ENCODE measurements at places on chromosomes 5 and 9. TPM values are rescaled to one million over a fixed set of nuclear protein-coding genes. Genes with fewer than 3 reads are reported as not detected.

ITGA2 gene
- total RNA-seq: 107 TPM

TMEM141 gene
- 47.5 TPM for total RNA-seq

TMEM174 gene
- 0.07 TPM for total RNA-seq

DNA sequence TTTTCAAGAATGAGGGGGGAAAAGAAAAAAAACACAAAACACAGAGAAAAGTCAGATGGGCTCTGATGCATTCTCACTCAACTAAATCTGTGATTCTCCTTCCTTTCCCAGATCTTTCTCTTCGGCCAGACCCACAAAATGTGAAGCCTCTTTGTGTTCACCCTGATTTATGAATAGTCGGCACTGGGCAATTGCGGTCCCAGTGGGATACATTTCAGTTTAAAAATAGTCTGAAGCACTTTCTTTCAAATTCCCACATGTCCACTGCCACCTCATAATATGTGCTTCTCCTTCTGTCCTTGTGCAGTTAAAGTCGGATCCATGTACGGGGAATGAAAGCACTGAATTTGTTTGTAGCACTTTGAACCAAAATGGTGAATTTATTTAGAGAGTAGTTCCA, 995.4 kb upstream of the WWC1 start:
- no peak for DNase-seq

DNA sequence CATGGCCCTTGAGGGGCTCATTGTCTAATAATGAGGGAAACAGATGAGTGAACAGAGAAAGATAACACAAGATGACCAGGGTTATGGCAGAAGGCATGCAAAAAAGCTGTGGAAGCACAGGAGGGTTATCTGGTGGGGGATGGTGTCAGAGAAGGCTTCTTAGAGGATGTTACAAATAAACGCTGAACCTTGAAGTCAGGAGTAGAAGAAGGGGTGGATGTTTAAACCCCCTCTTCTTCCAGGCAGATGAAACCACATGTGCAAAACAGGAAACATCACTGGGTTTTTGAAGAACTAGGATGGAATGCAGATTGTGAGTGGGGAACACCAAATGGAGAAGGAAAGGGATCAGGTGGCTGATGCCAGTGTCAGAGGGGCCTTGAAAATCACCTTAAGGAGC, 41.8 kb upstream of the NR5A1 start:
- DNase-seq: no peak

DNA sequence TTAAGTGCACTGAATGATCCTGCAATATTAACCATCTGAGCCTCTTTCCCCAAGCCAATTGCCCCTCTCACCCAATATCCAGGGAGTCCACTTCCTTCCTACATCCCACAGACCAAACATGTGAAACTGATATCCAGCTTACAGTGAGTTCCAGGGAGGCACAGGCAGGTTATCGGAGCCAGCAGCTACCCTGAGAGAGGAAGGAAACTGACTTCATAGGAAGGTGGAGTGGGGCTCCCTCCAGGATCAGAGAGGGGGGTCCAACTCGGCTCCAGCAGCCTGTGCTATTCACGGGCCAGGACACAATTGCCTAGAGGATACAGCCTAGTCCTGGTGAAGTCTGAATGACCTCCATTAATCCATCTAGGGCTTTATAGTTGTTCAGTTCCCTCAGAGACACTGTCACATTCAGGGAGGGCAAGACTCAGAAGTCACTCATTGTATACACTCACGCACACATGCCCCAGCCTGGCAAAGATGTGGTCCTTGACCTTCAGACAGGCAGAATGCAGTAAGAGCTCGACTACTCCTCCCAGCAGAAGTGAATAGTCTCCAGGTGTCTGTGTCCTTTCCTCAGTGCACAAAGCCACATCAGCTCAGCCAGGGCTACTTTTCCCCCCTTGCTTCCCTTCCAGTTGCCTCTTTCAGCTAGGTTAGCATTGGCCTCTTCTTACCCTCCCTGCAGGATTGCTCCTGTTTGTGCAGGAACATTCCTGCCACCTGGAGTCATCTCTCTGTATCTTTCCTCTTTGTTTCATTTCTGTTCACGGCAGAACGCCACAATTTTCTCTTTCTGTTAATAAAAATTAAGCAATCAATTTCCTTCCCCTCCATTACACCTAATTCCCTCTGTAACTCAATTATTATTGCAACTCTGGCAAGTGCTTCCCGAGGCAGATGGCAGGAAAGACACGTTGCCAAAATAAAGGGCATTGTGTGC, 501.7 kb downstream of the ARHGEF28 start:
- DNase-seq: peak; percentile 77

- no peak for DNase-seq
Observed at GRCh38 chr5:173941758-173942401, 47.1 kb upstream of the C5orf47 start.

GRCh38 chr9:19127871-19128500, 694 bp upstream of the PLIN2 start:
- no peak for DNase-seq

GRCh38 chr9:23665635-23666034, 160.4 kb downstream of the ELAVL2 start:
- DNase-seq: no peak

DNA sequence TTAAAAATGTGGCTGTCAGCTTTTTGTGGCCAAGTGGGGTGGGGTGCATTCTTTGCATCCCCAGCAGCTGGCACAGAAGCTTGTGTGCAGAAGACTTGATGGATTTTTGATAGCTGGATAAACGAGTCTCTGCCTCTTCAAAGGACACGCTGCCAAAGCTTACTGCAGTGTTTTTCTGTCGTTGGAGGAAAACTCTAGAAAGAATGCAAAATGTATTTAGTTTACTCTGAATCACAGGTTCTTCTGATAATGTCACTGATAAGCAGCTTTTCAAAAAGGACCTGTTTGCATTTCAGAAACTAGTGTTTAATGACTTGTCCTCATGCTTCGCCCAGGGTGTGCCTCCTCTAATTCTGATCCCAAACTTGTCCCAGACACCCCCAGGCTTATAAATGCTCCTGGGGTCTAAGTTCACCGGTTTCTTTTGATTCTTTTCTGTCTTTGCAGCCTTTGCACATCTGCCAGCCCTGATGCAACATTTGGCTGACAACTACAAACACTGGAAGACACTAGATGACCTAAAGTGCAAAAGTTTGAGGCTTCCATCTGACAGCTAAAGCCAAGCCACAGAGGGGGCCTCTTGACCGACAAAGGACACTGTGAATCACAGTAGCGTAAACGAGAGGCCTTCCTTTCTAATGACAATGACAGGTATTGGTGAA, 66.0 kb downstream of the WDR41 start:
- no peak for DNase-seq

GRCh38 chr5:141003791-141004611, 37.7 kb downstream of the PCDHAC2 start:
- DNase-seq: no peak

DNA sequence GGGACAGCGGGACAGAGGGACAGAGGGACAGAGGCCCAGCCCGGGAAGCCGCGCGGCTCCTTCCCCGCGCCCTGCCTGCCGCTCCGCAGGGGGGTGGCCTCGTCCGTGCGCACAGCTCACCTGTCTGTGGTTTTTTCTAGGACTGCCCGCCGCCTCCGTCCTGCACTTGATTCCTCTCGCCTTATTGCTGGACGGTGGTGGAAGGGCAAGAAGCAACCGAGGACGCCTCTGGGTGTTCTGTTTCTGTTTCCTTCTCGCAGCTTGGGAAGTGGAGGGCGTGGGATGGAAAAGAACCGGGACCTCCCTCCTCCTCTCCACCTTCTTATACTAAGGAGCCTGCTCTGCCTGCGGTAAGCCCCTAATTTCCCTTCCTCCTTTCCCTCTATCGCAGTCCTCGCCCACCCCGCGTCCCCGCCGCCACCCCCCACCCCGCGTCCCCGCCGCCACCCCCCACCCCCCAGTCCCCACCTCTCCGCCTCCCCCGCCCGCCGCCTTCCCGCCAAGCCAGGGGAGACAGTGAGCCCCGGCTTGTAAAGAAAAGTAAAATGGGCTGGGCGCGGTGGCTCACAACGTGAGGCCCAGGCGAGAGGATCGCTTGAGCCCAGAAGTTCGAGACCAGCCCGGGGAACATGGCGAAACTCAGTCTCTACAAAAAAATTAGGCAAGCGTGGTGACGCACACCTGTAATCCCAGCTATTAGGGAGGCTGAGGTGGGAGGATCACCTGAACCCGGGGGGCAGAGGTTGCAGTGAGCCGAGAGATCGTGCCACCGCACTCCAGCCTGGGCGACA, 9.6 kb upstream of the FLT4 start:
- DNase-seq: no peak

DNA sequence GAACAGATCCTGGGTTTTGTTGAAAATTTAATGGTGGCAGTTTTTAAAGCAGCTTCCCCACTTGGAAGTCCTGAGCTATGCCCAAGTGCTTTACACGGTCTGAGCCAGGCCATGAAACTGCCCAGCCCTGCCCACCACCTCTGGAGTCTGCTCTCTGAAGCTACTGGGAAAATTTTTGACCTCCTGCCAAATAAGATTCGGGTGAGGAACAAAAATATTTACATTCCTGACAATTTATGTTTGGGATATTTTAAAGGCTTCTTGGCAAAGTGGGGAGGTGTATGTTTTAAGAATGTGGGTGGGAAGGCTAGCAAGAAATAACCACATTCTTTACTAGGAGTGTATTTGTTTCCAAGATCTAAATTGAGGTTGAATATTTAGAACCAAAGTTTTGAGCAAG, 50.0 kb downstream of the HACD4 start:
- no peak for DNase-seq

GRCh38 chr5:71880536-71880935, 161.5 kb downstream of the CARTPT start:
- DNase-seq: no peak

STING1 gene
- 89.4 TPM for total RNA-seq

AMACR gene
- total RNA-seq: 8.9 TPM

GRCh38 chr9:118647331-118647730, 721.9 kb downstream of the BRINP1 start:
- no peak for DNase-seq

GRCh38 chr9:75551861-75552260, 338.6 kb upstream of the PCSK5 start:
- DNase-seq: no peak

GRCh38 chr5:140565024-140565779, 574 bp downstream of the SLC35A4 start:
- DNase-seq: no peak

DNA sequence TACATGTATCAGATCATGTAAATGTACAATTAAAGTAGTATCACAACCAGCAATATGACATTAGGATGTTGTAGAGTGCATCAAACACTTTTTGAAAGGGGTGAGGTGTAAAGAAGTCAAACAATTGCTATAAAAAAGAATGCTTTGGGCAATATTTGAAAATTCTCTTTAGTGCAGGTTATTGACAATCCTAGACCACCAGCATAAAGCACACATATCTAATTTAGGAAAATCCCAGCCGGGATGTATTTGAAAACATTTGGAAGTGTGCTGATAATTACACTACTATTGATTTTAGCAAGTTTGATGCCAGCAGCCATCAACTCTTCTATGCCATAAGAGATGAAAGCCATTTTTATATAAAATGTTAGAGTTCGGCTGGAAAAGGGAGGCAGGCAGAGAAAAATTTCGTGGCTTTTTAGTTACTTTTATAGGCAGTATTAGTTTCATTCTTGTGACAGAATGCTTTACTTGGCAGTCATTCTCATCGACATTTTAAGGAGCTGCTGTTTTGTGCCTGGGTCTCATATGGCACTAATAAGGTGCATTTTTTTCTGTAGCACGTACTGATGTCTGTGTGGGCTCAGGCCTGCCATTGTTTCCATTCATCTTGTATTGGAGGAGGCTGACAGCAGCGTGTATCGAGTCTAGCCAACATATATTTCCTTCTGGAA, 285.7 kb downstream of the AOPEP start:
- DNase-seq: no peak

GRCh38 chr5:137486707-137487106, 12.4 kb downstream of the SPOCK1 start:
- DNase-seq: peak; percentile 60

IRX1 gene
- total RNA-seq: not detected

- DNase-seq: no peak
Observed at GRCh38 chr5:67453111-67453905, 256.7 kb upstream of the CD180 start.

DNA sequence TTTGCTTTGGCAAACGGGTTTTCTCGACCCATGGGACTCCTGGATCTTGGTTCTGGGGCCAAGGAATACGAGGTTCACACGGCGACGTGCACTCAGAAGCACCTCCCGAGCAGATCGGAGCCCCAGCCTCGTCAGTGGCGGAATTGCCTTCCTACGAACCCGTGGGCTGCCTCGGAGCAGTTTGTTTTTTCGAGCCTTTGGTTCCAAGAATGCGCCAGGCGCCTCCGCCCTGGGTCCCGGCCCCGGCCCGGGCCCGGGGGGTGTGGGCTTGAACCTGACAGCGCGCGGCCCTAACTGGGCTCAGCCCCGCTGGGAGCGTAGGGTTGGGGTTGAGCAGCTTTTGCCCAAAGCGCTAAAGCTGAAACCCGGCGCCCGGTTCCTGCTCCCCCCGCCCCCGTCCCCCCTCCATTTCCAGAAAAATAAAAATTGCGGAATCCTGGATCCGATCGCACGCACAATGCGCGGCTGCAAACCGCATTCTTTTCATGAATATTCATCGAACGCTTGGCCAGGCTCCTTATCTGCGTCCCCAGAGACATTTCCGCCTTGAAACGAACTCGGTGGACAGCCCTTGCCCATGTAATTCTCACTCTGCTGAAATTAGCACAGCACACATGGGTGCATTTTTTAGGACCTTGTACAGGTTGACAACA, 1.0 kb downstream of the BASP1 start:
- DNase-seq: no peak

GRCh38 chr5:135034963-135035677, 1.1 kb upstream of the PITX1 start:
- DNase-seq: no peak

GRCh38 chr9:131395157-131396098, 1.5 kb downstream of the PRRC2B start:
- DNase-seq: no peak

- DNase-seq: no peak
Observed at GRCh38 chr9:14535161-14535955, 157.9 kb downstream of the ZDHHC21 start.

GRCh38 chr5:66273121-66273520, 129.0 kb downstream of the SREK1 start:
- no peak for DNase-seq

DNA sequence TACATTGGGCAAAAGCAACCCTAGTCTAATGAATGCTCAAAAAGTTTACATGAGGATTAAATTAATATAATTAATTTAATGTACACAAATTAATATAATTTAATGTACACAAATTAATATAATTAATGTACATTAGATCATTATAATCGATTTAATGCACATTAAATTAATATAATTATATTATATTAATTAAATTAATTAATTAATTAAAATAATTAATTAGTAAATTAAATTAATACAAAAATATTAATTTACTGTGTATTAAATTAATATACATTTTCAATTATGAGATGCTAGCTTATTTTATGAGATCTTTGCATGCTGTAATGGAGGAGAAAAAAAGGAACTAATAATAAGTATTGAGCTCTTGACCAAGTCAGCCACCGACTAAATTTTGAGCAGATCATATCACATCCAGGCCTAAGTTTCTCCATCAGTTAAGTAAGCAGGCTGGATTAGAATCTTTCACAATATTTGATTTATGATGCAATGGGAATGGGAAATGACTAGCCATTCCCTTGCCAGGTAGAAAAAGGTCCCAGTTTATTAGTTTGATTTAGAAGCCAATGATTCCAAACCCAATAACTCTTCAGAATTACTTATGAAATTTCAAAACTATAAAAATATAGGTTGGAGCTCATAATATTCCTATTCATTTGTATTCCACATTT, 533.4 kb upstream of the GRIA1 start:
- no peak for DNase-seq

Data from pulmonary artery endothelial cell (primary cell).